ENCODE measurements at places on chromosomes 7 and 10.

DNA sequence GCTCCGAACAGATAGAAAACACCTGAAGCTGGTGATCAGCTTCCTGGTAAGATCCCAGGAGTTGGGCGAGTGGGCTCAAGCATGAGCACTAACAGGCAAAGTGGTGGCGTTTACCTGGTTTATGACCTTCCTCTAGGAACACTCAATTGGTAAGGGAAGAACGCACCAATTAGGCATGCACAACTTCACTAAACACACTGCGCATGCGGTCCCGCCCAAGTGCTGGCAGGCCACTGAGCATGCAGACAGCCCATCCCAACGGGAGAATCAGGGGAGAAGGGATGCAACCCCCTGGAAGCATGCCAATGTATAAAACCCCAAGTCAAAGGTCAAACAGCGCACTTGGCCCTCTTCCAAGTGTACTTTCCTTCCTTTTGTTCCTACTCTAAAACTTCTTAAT, 70.4 kb downstream of the LYZL2 start:
- no peak for DNase-seq

GRCh38 chr10:99548041-99548530, 15.3 kb downstream of the NKX2-3 start:
- DNase-seq = no peak

- no peak for DNase-seq
These were observed 2.8 kb downstream of the CALHM3 start for GRCh38 chr10:103476046-103476768.

- no peak for DNase-seq
These were observed 1.7 kb upstream of the TNKS2 start for GRCh38 chr10:91796331-91797047.

DNA sequence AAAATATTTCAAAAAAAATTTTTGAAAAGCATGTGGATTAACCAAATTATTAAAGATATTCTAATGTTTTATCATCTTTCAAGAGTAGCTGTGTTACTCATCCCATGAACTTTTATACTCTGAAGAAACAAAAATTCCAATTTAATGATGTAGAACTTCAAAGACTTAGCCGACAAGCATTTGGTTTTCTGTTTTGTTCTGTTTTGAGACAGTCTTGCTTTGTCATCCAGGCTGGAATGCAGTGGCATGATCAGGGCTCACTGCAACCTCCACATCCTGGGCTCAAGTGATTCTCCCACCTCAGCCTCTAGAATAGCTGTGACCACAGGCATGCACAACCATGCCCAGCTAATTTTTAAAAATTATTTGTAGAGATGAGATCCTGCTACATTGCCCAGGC, 17.8 kb upstream of the LCOR start:
- no peak for DNase-seq

- no peak for DNase-seq
These were observed 41.4 kb upstream of the ANTXRL start for GRCh38 chr10:46245381-46245900.

DNA sequence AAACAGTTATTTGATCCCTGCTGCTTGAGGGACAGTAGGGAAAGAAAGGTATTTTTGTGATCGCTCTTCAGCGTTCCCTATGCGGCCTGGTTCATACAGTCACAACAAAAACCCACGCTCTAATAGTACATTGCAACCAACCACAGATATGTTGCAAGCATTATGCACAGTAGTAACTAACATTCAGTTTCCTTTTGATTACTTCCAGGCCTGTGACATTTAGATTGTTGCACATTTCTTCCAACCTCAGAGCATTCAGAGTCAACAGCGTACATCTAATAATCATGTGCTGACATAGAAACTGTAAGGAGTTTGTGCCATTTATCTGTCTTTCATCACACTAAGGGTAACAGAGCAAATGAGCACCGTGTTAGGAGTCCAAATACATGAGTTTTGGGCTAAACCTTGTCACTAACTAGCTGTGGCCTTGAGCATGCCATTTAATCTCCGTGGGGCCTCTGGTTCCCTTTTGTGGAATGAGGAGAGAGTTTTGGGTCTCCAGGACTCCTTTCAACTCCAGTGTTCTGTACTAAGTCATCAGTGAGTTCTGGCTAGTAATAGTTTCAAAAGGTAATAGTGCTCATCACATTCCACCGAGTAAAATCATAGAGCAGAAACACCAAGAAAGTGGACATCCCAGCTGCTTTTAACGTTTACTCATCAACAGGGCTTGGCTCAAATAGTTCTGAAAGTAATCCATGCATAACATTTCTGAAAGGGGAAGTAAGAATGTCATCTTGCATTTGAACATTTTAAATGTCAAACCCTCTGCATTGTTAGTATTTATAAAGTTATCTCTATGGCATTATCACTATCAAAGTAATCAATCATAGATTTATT, 99.0 kb upstream of the FZD1 start:
- no peak for DNase-seq

- no peak for DNase-seq
These were observed 72.0 kb downstream of the FGFR2 start for GRCh38 chr10:121526135-121526790.

Data from NCI-H1092 (cell line).